ENCODE measurements at places on chromosomes 12 and 14.
A peak's percentile ranks its signal among the peaks of the same experiment; 100 is the strongest.

GRCh38 chr12:1531654-1532374 is 62.6 kb downstream of the FBXL14 start:
- DNase-seq: no peak

GRCh38 chr12:48690990-48691389 is 9.0 kb upstream of the KANSL2 start:
- no peak for DNase-seq

- DNase-seq: no peak
These were observed 343.4 kb downstream of the ADAMTS20 start for GRCh38 chr12:43208627-43209026.

DNA sequence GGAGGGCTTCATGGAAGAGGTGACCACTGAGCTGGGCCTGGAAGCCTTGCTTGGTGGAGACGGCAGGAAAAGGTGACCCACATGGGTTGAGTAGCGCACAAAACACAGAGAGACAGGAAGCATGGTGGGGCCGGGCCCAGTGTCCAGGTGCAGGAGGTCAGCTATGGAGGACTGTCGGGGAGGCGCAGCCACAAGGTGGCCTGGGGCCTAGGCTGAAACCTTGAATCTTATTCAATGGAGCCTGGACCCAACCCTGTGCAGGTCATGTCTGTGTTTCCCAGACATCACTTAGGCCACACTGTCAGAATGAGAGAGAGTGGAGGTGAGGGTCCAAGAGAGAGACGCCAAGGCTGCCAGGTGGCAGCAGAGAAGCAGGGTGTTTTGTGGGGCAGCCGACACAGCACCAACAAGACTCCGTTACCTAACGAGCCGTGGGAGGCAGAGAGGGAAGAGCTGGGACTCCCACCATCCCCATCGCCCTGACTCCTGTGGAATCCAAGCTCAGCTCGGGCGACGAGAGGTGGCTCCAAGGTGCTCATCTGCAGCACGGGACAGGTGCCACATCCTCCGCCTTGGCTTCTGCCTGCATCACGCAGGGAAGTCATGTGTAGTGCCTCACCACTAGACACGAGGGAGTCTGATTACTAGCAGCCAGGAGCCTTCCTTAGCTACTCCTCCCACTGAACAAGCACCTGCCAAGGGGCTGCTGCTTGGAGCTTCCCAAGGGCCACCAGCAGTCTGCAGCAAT is 38.7 kb downstream of the DEGS2 start:
- no peak for DNase-seq

GRCh38 chr12:26831951-26832821 is 808 bp downstream of the ITPR2 start:
- peak; percentile 50 for DNase-seq

DNA sequence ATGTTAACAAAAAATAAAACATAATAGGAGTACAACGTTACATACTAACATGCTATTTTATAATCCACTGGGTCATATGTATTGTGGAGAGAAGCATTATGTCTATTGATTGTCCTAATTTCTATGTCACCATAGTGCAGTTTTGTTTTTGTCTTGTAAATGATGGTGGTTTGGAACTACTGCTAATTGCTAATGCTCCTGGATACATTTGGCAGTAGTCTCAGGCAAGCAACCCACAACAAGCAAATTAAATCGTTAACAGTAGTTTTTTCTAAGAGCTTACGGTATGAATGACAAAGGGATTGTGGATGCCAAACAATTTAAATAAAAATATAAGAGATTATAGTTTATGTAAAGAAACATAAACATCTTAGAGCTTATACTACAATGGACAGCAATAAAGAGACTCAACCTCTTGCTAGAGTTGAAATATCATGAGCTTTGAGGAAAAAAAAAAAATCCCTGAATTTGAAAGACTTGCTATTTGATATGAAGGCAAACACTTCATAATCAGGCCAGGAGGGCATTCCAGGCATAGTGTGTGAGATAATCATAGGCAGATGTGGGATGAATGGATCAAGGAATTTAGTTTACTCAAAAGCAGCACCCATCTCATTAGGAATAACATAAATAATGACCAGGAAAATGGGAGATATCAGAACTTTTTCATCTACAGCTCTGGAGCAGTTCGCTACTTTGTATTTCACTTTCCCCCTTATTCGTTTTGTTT is 181.3 kb downstream of the CCDC59 start:
- no peak for DNase-seq

DNA sequence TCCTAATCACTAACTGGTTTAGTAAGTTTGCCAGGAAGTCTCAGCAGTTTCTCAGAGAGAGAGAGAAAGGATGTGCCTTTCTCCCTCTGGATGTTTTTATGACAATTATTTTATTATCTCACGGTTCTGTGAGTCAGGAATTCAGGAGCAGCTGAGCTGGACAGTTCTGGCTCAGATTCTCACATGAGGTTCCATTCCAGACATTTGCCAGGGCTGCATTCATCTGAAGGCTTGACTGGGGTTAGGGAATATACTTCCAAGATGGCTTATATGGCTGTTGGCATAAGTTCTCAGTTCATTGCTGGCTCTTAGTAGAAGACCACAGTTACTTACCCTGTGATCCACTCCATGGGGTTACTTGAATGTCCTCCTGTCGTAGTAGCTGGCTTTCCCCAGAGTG is 101.2 kb upstream of the ATF7IP start:
- no peak for DNase-seq

DNA sequence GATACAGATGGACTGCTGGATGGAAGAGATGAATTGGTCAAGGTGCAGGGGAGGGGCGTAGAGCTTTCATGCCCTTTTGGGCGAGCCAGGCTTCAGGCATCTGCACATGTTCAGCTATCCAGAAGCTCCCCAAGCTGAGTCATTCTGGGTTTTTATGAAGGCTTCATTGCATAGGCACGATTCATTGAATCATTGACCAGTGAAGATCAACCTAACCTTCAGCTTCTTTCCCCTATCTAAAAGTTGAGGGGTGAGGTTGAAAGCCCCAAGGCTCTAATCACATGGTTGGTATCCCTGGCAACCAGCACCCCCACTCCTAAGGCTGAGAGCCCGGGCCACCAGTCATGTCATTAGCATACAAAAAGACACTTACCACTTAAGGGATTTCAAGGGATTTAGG is 36.3 kb downstream of the RPS29 start:
- DNase-seq: no peak

DNA sequence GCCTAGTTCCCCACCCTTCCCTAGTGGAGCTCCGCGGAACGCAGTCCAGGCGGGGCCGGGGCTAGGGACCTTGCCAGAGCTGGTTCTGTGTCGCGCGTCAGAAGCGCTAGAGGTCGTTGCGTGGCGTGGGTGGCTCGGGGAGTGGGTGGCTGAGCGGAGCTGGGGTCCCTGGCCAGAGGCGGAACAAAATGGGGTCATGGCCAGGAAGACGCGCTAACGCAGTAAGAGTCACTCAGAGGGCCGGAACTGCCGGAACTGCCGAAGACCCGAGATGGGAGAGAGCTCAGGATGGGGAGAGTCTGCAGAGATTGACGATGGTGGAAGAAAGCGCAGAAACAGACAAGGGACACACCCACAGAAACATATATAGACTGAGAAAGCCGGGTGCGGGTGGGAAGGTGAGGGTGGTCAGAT is 4.8 kb downstream of the DGKA start:
- no peak for DNase-seq

DNA sequence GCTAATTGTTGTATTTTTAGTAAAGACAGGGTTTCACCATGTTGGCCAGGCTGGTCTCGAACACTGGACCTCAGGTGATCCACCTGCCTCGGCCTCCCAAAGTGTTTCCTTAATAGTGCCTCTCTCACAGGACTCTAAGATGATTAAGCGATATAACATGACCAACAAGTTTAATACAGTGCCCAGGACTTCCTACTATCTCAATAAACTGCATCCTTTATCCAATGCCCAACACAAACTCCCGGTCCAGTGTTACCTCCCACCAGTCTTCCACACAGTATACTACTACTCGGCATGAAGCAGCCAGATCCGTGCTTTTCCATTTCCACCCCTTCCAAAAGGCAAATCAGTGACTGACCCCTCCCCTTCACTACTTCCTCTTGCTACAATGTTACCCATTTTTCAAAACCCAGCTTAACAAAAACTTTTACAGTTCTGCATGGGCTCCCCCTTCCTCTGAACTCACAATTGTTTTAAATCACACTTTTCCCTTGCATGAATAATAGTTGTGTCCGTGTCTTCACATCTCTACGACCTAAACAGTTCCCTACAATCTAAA is 900 bp downstream of the NOP2 start:
- DNase-seq: no peak

DNA sequence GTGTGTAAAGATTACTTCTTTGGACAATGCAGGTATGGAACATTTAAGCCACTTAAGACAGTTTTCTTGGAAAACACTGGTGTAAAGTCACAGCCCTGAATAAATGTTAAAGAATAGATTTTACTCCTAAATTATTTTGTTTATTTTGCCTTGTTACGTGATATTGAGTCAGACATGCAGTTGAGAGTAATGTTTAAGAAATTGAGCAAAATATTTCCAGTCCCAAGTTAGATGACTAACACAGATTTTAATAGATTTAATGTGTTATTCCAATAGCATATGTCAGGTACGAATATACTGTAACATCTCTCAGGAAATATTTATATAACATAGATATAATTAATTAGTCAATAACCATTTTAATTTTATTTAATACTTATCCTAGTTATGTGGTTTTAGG is 1361.7 kb downstream of the FSCB start:
- DNase-seq: no peak

- no peak for DNase-seq
These were observed 5.6 kb upstream of the GOLGA3 start for GRCh38 chr12:132834181-132834711.

- DNase-seq: no peak
These were observed 3.9 kb upstream of the POC1B start for GRCh38 chr12:89529738-89530137.

- DNase-seq: no peak
These were observed 378.5 kb upstream of the MGAT4C start for GRCh38 chr12:86634456-86635410.

- no peak for DNase-seq
These were observed 13.6 kb upstream of the MLXIP start for GRCh38 chr12:122064780-122065588.

DNA sequence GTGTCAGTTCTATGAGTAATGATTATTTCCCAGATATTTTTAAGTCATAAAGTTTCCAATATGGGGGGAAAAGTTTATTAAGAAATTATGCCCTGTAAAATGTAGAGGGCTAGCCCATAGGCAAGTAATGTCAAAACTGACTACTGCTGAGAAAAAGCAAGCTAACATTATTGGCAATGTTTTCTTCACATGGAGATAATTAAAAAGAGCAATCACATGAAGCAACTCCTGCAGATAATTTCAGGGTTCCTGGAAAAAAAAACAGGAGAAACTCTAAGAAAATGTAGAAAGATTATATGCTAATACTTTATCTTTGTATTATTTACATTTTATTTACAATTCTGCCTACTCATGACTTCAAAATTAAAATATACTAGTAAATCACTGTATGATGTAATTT is 39.8 kb downstream of the PPP1R12A start:
- DNase-seq: no peak

DNA sequence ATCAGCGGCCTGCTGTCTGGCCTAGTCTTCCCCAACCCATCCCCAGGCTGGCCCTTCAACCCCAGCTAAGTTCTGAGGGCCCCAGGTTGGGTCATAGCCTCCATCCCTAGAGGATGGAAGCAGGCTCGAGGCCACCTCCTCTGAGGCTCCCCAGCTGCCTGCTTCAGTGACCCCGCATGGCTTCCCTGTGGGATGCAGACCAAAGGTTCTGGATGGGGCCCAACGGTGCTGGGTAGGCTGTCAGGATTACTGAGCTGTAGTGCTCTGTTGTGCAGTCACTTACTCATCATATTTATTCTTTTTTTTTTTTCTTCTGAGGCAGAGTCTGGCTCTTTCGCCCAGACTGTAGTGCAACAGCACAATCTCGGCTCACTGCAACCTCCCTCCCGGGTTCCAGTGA is 92.0 kb downstream of the IRF2BPL start:
- DNase-seq: no peak

DNA sequence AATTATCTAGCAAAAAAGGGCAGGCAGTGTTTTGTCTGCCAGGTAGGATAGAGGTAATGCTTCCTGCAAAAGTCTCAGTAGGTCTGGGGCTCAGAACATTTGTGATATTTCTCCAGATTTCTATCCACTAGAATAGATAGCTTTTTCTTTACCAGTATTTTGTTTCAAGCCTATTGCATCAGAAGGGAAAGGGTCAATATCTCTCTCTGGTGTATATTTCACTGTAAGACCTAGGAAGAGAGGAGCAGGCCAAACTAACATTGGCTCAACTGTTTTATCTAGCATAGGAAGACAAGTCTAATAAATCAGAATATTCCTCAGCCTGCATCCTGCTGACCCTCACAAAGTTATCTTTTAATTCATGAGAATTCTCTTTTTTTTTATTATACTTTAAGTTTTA is 106.7 kb upstream of the DAAM1 start:
- DNase-seq: no peak

DNA sequence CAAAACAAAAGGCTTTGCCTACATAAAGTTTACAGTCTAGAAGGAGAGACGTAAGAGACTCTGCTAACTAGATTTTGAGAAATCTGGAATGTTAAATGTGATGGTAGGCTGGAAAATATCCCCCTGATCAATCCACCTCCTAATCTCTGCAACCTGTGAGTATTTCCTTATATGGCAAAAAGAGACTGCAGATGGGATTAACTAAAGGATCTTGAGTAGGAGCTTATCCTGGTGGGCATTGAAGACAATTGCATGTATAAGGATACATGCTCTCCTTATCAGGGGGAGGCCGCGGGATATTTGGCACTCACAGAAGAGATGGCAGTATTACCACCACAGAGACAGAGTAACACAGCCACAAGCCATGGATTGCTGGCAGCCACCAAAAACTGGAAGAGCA is 95.2 kb downstream of the EGLN3 start:
- DNase-seq: no peak

GRCh38 chr12:28540324-28540714 is 350.1 kb downstream of the CCDC91 start:
- DNase-seq: no peak

GRCh38 chr14:72169521-72169920 is 237.3 kb downstream of the RGS6 start:
- no peak for DNase-seq

GRCh38 chr14:103393676-103394626 is 8.7 kb downstream of the MARK3 start:
- DNase-seq: no peak

DNA sequence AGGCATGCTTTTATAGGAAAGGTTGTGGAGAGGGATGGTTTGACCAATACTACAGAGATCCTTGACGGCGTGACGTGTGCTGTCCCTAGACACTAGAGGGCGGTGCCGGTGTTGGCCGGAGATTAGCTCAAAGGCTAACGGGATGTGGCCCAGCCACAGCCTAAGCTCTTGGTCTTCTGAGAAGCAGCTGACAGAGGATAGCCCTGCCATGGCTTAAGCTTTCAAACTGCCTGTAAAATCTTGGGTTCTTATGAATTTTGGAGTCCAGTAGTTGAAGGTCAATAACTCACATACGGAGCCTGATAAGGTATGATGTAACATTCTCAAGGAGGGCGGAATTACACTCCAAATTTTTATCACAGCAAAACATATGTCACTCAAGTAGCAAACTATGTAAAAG is 515.7 kb upstream of the ATXN7L3B start:
- DNase-seq: no peak
